ENCODE measurements at places on chromosomes 12 and 14. TPM values are rescaled to one million over a fixed set of nuclear protein-coding genes. Genes with fewer than 3 reads are reported as not detected.

FOXA1 gene
- total RNA-seq = not detected

ACTN1 gene
- 88.9 TPM for total RNA-seq

RTN1 gene
- total RNA-seq = 0.60 TPM

GRCh38 chr14:103121121-103121845 is 2.0 kb upstream of the TNFAIP2 start:
- H3K27ac ChIP-seq = no peak overlapping the region
- H3K36me3 ChIP-seq = no peaks in the 10 kb centered on the region
- H3K4me3 ChIP-seq = no peak overlapping the region
- no peak for DNase-seq
- peaks cover 11% of the 10 kb centered on the region for H3K4me1 ChIP-seq

IL26 gene
- not detected for total RNA-seq

- peaks cover 2% of the 10 kb centered on the region for H3K36me3 ChIP-seq
- no peak for DNase-seq
- H3K4me3 ChIP-seq = no peak overlapping the region
- H3K27ac ChIP-seq = no peak overlapping the region
- H3K4me1 ChIP-seq = peaks cover 25% of the 10 kb centered on the region
These were observed 4.3 kb downstream of the TMEM106C start for GRCh38 chr12:47967461-47968321.

GRCh38 chr14:103097994-103098957 is 3.8 kb downstream of the EXOC3L4 start:
- H3K4me3 ChIP-seq = no peak overlapping the region
- H3K27me3 ChIP-seq = peaks cover 40% of the 10 kb centered on the region
- H3K36me3 ChIP-seq = peaks cover 4% of the 10 kb centered on the region

GRCh38 chr12:118052324-118053070 is 8.5 kb downstream of the WSB2 start:
- H3K36me3 ChIP-seq = peaks cover 6% of the 10 kb centered on the region
- peak overlapping the region; percentile 98 for H3K27ac ChIP-seq
- H3K4me3 ChIP-seq = peak overlapping the region; percentile 82

IFNG gene
- total RNA-seq = 1.2 TPM

GRCh38 chr14:94659901-94660300 is 47.7 kb downstream of the SERPINA3 start:
- H3K27me3 ChIP-seq = peaks cover 24% of the 10 kb centered on the region
- H3K4me1 ChIP-seq = no peaks in the 10 kb centered on the region
- DNase-seq = no peak
- H3K36me3 ChIP-seq = no peaks in the 10 kb centered on the region

DACT1 gene
- 1.8 TPM for total RNA-seq

- no peak overlapping the region for H3K27ac ChIP-seq
- H3K4me1 ChIP-seq = peaks cover 23% of the 10 kb centered on the region
- peaks cover 5% of the 10 kb centered on the region for H3K27me3 ChIP-seq
- no peak overlapping the region for H3K4me3 ChIP-seq
- H3K36me3 ChIP-seq = no peaks in the 10 kb centered on the region
These were observed 17.8 kb upstream of the BCL7A start for GRCh38 chr12:122003651-122004611.
